Right renal pelvis (tissue), 4 donors: ENCODE measurements at places on chromosomes 4 and X.

DNA sequence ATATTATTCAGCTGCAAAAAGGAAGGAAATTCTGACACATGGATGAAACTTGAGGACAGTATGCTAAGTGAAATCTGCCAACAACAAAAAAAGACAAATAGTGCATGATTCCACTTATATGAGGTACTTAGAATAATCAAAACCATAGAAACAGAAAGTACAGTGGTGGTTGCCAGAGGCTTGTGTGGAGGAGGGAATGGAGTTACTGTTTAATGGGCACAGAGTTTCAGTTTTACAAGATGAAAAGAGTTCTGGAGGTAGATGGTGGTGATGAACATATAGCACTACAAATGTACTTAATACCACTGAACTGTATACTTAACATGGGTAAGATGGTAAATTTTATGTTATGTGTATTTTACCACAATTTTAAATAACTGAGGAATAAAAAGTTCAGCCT, 212.0 kb upstream of the KLF3 start:
- no peak for DNase-seq

DNA sequence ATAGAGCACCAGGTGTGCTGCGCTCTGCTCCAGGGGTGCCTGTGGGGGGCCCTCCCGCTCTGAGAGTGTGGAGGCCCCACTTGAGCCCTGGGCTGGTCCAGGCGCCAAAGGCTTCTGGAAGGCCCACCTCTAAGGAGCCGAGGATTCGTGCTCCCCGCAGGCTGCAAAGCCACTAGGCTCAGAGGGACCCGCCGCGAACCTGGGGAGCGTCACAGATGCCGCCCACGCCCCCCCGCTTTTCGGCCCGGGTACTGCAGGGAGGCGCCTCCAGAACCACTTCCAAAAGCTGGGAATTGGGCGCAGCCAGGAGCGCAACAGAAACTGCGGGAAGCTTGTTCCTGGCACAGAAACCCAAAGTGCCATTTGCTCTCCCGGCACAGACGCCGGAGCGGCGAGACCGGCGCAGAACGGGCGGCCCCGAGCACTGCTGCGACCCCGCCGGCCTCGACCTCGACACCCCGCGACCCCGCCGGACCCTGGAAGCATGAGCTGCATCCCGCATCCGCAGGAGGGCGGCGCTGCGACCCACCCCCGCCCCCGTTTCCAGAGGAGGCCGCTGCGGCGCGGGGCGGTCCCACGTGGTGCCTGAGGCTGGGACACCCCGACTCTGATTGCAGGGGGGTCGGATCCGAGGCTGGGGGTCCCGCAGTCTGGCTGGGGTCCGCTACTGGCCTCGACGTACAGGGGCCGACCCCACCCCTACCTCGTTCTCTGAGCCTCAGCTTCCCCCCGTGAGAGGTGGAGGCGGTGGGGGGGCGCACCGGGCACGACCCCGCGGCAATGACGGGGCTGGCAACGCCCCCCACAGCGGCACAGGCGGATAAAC, 30.8 kb downstream of the CPLX1 start:
- DNase-seq, result no peak

DNA sequence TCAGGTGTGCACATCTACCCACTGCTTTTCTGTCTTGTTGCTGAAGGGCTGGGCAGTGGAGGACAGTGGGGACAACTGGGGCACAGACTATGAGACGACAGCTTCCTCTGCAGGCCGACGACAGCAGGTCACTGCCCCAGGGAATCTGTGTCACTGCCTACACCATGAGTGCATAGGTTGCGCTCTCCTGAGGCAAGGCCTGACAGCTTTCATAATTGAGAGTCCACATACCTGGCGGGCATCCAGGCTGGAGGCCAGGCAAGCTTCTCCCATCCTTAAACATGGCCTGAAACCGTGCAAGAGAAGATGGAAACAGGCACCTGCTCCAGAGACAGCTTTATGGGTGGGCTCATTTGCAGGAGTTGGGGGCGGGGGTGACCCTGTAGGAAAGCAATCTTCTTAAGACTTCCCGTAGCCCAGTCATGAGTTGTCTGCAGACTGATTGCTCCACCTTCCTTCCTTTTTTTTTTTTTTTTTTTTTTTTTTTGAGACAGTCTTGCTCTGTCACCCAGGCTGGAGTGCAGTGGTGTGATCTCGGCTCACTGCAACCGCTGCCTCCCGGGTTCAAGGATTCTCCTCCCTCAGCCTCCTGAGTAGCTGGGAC, 2.9 kb downstream of the ANOS1 start:
- no peak for DNase-seq

GRCh38 chr4:173332021-173332487, 2.1 kb downstream of the HMGB2 start:
- no peak for DNase-seq

DNA sequence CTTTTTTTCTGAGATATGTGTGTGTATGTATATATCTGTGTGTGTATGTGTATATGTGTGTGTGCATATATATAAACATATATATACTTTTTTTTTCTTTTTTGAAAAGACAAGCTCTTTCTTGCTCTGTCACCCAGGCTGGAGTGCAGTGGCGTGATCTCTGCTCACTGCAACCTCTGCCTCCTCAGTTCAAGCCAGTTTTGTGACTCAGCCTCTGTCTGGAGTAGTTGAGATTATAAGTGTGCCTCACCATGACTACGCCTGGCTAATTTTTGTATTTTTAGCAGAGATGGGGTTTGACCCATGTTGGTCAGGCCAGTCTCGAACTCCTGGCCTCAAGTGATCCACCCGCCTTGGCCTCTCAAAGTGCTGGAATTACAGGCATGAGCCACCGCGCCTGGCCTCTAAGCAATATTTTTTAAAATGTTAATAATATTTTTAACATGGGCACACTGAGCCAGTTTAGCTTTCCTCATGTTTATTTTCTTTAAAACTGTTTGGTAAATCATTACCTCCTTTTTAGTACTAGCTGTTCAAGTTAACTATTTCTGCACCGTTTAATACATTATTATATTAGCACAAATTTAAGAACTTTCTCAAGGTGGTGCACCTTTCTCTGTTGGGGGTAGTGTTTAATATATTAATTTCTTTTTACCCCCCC, 33.3 kb downstream of the BBS12 start:
- no peak for DNase-seq

DNA sequence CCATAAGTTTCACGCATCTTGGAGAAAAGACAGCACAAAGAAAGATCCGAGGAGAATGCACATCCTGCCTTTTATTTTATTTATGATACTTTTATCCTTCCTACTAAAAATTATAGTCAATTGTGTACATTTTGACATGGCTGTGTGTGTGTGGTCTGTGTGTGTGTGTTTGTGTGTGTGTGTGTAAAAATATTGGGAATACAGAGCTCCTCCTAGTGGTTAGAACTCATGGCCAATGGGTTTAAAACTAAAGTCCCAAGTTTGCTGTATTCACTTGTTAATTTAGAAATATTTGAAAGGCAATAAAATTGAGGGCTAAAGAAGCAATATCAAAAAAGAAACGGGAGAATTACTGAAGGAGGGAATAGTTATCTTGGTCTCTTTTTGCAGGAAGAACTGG, 47.5 kb downstream of the NKX6-1 start:
- DNase-seq, result no peak

DNA sequence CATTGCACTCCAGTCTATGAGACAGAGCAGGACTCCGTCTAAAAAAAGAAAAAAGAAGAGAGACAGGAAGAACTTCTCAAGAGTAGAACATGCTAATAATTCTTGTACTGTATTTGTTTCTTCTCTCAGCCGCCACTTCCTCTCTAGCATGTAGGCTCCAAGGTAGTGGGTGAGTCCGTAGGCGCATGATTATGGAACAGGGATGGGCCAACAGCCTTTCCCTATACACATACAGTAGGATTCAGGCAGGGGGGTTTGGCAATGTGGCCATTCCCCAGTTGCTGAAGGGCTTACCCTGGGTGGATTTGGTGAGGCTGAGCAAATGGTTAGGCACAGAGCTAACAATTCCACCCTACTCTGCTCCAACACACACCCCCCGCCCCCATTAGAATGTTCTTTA, 35.0 kb upstream of the APLN start:
- DNase-seq, result no peak

DNA sequence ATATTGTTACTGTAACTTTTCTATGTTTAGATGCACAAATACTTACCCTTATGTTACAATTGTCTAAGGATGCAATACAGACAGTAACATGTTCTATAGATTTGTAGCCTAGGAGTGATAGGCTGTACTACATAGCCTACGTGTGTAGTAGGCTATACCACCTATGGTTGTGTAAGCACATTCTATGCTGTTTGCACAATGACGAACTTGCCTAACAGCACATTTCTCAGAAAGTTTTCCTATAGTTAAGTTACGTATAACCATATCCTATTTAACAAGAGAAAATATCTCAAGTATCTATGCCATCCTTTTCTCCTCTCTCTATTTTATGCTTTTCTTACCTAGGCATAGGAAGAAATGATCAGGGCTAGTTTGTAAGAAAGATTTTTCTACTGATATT, 710.8 kb upstream of the HTR2C start:
- DNase-seq, result no peak

DNA sequence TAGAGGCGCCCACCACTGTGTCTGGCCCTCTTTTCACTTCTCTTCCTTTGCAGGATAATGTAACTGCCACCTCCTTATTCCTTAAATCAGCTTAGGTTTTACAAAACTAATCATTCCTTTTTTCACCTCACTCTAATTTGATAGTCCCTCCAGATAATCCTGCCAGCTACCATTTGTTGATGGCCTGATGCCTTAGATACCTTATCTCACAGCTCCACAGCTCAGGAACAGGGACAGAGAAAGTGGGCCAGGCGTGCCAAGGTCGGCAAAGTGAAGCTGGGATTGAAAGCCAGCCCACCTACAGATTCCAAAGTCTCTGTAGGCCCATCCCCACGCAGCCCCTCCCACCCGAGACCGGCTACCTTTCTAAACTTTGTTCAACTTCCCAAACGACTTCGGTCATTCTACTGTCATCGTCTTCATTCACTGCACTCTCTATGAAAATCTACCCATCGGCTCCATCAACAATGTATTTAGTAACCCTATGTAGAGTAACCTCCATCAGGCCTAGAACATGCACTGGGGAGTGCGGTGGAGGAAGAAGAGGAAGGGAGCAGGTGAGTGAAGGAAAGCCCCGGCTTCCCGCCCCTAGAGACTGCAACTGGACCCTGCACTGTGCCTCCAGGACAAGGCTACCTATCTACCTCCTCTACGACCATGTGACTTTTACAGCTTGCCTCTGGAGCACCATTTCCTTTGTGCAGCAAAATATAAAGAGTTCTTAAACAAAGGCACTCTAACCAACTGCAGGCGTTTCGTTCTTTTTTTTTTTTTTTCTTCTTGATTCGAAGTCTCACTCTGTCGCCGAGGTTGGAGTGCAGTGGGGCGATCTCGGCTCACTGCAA, 1.5 kb downstream of the CASP6 start:
- DNase-seq, result no peak

- DNase-seq, result no peak
Measured at GRCh38 chr4:77695774-77696173, 90.2 kb downstream of the CXCL13 start.

GRCh38 chrX:39377773-39378172, 576.5 kb downstream of the MID1IP1 start:
- no peak for DNase-seq

DNA sequence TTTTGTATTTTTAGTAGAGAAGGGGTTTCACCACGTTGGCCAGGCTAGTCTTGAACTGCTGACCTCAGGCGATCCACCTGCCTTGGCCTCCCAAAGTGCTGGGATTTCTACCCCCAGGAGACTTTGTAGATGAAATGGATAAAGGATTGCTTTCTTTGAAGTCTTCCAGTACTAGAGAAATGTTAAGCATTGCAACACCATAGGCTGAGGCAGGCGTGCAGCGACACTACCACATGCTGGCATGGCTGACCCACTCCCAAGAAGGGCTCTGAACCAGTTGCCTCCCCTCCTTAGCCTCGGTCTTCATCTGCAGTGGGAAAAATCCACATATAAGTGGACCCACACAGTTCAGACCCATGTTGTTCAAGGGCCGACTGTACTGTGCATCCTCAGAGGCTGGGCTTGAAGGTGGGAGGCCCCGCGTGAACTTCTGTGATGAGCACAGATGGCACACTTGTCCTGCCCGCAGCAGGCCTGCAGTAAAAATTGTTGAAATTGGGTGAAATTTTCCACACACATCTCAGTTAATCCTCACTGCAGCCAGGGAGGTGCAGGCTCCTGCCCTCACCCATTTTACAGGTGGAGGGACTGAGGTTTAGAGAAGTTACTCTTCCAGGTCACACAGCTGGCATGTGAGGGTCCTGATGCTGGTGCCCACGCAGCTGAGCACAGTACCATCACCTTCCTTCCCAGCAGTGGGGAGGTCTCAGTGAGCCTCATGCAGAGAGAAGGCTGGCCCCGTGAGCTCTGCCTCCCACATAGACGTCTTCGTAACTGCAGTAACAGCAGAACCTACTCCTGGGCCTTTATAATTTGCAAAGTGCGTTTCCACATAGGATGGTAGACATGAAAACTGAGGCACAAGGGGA, 35.5 kb downstream of the HTRA3 start:
- no peak for DNase-seq

DNA sequence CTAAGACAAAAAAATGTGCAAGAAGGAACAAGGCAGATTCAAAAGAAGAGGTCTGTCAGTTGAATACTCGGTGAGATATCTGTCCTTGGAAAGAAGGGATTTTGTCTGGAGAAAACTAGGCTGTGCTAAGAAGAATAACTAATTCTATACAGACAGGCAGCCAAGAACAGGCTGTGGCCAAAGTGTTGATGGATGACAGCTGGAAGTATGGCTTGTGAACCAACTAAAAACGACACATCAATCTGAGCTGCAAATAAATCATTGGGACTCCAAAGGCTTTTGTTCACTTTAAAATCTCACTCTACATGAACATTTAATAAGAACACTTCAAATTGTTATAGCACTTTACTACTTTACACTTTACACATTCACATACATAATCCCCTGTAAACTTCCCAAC, 70.5 kb upstream of the IGSF1 start:
- no peak for DNase-seq

- no peak for DNase-seq
Measured at GRCh38 chr4:38106886-38107514, 146.8 kb downstream of the PTTG2 start.

DNA sequence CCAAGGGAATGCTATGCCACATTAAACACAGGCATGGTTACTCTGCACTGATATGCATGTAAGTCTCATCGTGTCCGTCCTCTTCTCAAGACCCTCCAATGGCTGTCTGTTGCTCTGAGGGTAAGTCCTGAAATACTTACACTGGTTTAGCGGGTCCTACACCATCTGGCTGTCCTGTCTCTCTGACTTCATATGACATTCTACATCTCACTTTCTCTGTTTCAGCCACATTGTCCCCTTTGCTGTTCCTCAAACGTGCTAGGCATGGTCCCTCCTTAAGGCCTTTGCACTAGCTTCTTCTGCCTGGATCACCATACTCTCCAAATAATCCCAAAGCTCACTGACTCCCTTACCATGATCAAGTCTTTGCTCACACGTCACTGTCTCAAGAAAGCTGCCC, 131.4 kb downstream of the PALLD start:
- no peak for DNase-seq

- no peak for DNase-seq
Measured at GRCh38 chr4:180610324-180610723, 1632.9 kb upstream of the TENM3 start.

- DNase-seq, result peak; percentile 65
Measured at GRCh38 chrX:107118322-107119147, at the start of gene RBM41. RBM41 (minus strand) TSS chrX:107118822; CDS start chrX:107118773, 49 bp downstream.
